ENCODE measurements at places on chromosomes 13 and 19. TPM values are rescaled to one million over a fixed set of nuclear protein-coding genes. Genes with fewer than 3 reads are reported as not detected.

Gene NLRP12
- total RNA-seq: not detected

Gene TMPRSS9
- not detected for total RNA-seq

Gene SH2D3A
- total RNA-seq: 45.8 TPM

Gene SLITRK1
- not detected for total RNA-seq

Gene PEG3
- total RNA-seq: 2.6 TPM

All from kidney epithelial cell (primary cell).